ENCODE measurements at places on chromosomes 3 and 15.

DNA sequence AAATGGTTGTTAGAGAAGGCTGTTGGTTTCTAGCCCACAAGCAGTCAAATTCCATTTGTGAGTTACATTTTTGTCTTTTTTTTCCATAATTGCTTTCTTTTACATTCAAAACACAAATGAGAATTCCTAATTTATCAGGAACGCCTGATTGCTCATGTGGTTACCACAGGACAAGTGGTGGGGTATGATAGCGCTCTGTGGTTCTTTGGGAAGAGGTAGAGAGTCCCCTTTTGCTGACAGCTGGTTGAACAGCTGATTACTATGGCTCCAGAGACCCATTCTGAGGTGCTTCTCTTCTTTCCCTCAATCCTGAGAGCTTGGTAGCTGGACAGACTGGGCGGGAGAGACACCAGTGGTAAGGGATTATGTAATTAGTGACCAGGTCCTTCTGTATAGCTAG, 24.4 kb downstream of the CNOT10 start:
- no peak for DNase-seq

DNA sequence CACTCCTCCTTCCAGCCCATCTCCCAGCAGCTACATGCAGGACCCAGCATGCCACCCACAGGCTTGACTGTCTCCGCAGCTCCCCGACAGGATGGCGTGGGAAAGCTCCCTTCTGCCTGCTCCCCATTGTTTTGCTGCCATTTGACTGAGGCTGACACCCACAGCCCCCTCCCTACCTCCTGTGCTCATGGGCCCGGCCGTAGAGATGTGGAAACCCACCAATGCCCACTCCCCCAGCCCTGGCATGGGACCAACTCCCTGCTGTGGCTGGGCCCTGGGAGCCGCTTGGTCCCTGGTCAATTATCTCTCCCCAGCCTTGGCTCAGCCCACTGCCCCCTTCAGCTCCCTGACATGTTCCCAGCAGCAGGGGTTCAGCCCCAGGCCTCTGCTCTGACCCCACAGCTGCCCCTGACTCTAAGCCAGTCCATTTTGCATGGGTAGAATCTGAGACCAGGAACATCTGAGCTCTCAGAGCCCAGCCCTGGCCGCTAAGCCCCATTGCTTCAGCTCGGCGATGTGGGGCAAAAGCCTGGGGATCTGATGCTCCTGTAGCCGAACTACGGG, 8.2 kb downstream of the C3orf22 start:
- no peak for DNase-seq

- DNase-seq, result no peak
Measured at GRCh38 chr15:25439369-25439836, 579 bp upstream of the UBE3A start.

GRCh38 chr15:47401427-47401826, 315.9 kb upstream of the SEMA6D start:
- DNase-seq, result no peak

GRCh38 chr3:23809840-23810342, 4.1 kb downstream of the UBE2E1 start:
- DNase-seq, result no peak

DNA sequence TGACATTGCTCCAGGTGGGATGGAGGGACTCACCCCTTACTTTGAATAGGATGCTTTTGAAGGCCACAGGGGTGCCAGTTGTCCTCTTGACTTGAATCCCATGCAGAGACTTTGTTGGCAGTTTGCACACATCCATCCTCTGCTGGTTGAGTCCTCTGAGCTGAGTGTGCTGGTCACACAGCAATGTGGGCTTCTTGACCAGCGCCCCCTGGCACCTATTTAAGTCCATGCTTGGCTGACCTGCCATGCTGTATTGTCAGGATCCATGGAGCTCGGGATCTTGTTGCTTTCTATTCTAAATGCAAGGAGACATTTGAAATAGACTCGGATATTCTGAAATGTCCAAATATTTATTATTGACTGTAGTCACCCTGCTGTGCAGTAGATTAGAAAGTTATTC, 19.8 kb downstream of the RAB7A start:
- no peak for DNase-seq

- no peak for DNase-seq
Measured at GRCh38 chr15:31069360-31070000, 32.0 kb downstream of the TRPM1 start.

DNA sequence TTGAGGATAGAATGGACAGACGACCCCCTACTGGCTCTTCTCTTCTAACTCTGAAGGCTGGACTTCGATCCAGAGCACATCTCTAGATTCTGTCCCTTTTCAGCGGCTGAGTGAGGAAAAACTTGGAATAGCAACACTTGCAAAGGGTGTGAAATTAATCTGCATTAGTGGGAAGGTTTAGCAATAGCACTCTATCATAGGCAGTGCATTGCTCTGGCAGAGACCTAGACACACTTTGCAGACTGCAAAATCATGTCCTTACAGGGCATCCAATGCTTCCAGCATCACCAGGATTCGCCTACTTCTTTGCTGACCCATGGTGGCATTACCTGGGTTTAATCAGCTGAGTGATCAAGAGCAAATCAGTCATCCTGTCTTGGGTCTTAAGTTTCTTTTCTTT, 43.1 kb downstream of the DAPK2 start:
- DNase-seq, result no peak

DNA sequence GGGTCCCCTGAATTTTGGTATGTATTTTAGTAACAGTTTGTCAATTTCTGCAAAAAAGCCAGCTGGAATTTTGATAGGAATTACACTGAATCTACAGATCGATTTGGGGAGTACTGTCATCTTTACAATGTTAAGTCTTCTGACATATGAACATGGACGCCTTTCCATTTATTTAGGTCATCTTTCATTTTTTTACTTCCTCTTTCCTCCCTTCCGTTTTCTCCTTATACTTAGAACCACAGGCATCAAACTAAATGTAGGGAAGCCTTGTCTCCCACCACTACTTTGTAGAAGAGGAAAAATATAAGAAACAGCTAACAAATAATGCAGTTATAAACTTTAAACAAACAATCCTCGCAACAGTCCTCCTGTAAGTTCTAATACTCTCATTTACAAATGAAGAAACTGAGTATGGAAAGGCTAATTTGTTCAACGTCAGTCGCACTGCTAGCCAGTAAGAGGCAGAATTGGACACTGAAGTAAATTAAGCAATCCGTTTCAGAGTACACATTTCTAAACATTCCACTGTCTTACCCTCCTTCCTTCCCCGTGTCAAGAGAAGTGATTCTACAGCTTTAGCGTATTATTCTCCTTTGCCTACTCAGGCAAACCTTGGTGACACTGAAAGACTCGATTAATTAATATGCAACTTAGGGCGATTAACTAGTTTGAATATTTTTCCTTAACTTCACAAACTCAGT, 25.6 kb downstream of the RHOA start:
- DNase-seq, result no peak

DNA sequence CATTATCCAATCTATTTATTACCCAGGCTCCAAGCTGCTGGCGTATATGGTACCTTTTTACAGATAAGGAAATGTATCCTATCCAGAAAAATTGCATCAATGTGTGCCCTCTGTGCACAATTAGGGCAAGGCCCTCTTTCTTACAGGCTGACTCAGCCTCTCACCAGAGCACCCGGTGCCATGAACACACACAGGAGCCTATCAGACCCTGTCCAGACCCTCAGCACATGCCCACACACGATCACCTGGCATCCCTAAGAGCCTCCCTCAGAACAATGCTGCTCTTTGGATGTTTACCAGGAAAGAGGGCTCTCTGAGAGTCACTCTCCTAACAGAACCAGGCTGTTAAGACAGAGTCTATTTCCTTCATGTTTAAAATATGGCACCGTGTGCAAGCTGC, 460.0 kb upstream of the TBL1XR1 start:
- no peak for DNase-seq

DNA sequence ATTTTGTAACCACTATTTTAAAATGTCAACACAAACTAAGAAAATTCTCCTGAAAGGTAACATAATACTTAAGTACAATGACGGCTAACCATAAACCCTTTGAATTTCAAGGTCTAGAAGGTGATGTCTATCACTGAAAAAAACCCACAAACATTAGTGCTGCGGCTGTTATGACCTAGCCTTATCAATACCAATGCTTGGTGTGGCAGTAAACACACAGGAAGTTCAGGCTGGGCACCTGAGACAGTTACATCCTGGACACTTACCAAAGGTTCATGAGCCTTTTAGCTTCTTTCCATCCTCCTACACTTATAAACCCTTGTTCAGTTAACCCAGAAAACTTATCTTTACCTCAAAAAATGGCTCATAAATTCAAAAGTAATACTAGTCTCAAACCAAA, 5.8 kb downstream of the HSPBAP1 start:
- no peak for DNase-seq

- no peak for DNase-seq
Measured at GRCh38 chr15:101359365-101359947, 64.4 kb upstream of the SNRPA1 start.

DNA sequence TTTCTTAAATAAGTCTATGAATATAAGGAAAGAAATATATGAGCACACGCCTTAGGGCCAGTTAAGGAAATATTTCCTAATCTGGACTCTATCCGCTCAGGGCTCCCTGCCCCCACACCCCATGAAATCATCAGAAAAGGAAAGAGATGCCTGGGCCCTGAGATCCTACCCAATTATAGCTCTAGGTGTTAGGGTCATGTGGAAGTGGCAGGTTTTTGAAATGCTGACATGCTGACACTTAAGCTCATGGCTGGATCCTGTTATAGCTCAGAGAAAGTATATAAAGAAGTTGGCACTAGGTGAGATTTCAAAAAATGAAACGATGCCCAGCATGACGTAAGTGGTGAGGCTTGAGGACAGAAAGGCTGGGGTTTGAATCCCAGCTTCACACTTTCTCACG, 43.5 kb upstream of the AKAP13 start:
- no peak for DNase-seq

GRCh38 chr3:165797551-165797950, 39.7 kb downstream of the BCHE start:
- DNase-seq, result no peak

GRCh38 chr3:155908086-155908485, 37.6 kb downstream of the GMPS start:
- DNase-seq, result no peak

GRCh38 chr3:133895208-133896001, at the start of gene RAB6B:
Gene RAB6B (minus strand): TSS chr3:133895882. CDS start chr3:133895466, 416 bp downstream.
- no peak for DNase-seq

GRCh38 chr3:30319713-30320112, 286.7 kb upstream of the TGFBR2 start:
- DNase-seq, result peak; percentile 8

DNA sequence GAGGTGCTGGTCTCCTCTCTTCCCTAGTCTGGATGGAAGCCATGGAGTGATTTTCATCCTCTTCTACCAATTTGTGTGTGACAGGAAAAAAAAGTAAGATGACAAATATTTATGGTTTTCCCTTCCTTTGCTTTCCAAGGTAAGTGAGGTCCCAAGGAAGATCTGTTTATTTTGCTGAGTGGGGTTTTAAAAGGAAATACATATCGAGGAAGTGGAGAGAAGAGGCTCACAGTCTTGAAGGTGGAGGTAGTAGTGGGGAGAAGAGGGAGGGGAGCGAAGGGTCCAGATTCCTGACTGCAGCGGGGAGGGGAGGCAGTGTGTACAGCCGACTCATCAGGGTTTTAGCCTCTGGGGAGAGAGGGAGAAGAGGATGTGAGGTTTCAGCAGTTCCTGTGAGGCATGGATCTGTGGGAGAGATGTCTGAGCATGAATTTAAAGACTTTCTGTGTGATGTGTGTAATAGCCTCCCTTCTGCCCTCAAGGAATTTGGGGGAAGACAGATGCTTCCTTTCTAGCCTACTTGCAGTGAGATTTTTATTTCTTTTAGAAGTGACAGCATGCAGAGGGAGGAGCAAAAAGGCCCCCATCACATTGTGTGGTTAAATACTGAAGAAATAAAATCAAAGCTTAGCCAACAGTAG, 272.4 kb downstream of the THRB start:
- no peak for DNase-seq

DNA sequence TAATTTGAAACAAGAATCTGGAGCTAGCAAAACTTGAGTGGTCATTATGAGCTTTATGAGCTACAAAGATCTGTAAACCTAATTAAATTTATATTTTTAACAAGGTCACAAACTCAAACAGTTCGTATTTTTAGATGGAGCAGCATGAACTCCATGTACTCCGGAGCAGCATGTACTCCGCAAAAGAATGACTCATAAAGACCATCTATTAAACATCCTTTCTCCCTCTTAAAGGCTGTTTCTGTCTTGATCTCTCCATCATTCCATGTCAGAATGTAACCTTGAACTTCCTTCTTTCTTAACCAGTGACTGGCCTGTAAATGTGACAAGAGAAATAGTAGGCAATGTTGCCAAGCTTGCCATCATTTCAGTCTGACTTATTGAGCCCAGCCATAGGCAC, 696.9 kb downstream of the ZNF385D start:
- DNase-seq, result no peak

DNA sequence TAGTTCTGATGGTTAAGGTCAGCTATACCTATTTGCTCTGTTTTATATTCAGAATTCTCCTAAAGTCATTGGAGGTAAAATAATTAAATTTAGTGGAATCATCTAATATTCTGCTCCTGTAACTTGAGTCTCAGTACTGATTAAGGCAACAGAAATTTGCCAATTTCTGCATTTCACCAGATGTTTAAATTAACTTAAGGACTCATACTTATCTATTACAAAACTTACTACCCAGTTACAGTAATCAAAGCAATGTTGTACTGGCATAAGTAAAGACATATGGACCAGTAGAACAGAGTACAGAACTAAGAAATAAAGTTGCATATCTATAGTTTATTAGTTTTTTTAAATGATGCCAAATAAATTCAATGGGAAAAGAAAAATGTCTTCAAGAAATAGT, 1043.8 kb downstream of the OTOL1 start:
- DNase-seq, result no peak

DNA sequence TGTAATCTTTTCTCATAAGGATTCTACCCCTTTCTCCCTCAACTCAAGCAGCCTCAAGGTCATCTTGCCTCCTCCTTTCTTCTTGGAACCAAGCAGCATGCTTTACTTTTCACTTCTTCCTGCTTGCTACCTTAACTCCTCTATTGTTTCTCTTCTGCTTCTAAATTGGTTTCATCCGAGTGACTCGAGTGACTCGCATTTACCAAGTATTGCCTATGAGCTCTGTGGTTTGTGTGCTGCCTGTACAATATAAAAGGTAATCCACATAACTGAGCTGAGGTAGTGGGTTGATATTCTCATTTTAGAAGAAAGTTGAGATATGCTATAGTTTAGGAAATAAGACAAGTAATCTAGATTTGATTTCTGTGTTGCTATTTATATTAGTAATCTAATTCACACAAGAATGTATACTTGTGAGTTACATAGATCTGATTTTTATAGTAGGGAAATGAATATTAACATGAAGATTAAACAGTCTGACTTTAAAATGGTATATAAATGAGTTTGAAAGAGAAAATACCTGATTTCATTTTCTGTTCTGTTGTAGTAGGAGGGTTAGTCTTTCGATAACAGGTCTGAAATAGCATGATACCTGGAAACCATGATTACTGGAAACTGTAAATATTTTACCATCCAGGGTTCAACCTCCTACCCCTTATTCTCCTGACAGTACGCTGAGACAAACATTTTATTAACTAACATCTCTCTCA, 5.5 kb downstream of the HHLA2 start:
- DNase-seq, result no peak
